ENCODE measurements at places on chromosomes 5 and 9. TPM values are rescaled to one million over a fixed set of nuclear protein-coding genes. Genes with fewer than 3 reads are reported as not detected.

The C5orf58 gene
- total RNA-seq: not detected

The ZNF366 gene
- total RNA-seq: 0.17 TPM

The CTXN3 gene
- total RNA-seq: not detected

The RORB gene
- total RNA-seq: not detected

The AJM1 gene
- 0.65 TPM for total RNA-seq

The CDK7 gene
- 30.3 TPM for total RNA-seq

The IFNA13 gene
- not detected for total RNA-seq

The TSLP gene
- total RNA-seq: 0.11 TPM

The NNT gene
- total RNA-seq: 80.8 TPM

The PCDHGA7 gene
- total RNA-seq: 0.65 TPM

The TAL2 gene
- total RNA-seq: not detected

The KIAA1958 gene
- 0.69 TPM for total RNA-seq

The EGFLAM gene
- total RNA-seq: under 0.01 TPM

The MCTP1 gene
- total RNA-seq: 43.4 TPM

The GAS1 gene
- total RNA-seq: 2.4 TPM

The LECT2 gene
- total RNA-seq: not detected

The GPRIN1 gene
- total RNA-seq: 3.9 TPM

The SH3RF2 gene
- total RNA-seq: not detected

The SLC6A7 gene
- not detected for total RNA-seq

The LCN9 gene
- total RNA-seq: not detected

The LIX1 gene
- total RNA-seq: not detected

The SMIM3 gene
- total RNA-seq: 6.6 TPM

All from dermis lymphatic vessel endothelial cell (primary cell).